HCEC 1CT (cell line): ENCODE measurements at places on chromosomes 12 and 14.

DNA sequence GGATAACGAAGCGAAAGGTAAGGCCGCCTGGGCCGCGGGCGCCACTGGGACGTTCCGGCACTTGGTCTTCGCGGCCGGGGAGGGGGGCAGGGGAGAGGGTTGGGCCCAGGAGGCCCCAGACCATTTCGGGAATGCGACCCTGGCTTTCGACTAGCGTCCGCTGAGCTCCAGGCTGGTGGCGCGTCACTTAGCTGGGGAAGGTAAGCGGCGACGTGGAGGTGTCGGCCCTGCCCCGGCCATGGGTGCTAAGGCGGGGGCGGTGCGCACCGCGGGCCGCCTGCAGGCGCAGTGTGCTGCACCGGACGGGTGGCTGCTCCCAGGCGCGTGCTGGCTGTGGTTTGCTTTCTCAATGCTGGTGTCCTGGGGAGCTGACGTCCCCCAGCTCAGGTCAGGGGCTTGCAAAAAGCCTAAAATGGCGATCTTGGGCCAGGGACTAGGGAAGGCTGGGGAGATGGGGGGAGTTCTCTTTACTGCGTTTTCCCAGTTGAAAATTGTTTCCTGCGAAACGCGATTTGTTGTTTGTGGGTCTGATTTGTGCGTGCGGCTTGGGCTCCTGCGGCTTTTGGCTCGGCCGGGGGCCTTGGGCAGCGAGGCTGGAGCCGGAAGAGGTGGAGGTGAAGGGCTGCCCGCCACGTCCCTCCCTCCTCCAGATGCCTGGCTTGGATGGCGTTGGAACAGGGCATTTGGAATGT, 1.2 kb downstream of the HOXC10 start:
- DNase-seq: no peak

DNA sequence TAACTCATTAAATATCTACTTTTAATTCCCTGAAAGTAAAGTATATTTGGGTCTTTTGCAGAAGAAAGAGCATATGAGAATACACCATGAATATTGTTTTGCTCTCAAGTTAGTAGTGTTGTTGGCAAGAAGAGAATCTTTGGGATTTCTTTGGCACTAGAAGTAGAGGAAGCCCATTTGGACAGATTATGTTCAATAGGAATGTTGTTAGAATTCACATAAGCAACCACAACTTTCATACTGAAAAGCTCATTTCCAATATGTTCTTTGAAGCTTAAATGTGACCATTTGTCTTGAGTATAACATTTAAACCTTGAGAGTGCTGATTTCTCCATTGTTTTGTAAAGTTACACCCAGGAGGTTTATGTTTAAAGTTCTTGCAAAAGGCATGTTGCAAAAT, 37.6 kb downstream of the PLEKHG7 start:
- DNase-seq: no peak

DNA sequence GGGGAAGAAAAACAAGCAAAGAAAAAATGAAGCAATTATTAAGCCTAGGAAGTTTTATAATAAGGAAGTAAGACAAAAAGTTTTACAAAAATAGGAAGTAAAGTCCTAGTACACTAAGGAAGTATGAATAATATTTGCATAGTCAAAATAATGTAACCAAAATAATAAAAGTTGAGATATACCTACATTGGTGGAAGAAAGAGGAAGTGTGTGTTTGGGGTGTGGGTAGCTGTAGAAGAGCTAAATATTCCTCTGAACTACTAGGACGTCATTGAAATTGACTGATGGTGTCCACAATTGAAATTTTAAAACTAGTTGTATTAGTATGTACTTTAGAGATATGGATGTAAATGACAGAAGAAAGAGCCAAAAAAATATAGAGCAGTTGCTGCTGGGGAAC, 228.4 kb upstream of the OTX2 start:
- DNase-seq: no peak

DNA sequence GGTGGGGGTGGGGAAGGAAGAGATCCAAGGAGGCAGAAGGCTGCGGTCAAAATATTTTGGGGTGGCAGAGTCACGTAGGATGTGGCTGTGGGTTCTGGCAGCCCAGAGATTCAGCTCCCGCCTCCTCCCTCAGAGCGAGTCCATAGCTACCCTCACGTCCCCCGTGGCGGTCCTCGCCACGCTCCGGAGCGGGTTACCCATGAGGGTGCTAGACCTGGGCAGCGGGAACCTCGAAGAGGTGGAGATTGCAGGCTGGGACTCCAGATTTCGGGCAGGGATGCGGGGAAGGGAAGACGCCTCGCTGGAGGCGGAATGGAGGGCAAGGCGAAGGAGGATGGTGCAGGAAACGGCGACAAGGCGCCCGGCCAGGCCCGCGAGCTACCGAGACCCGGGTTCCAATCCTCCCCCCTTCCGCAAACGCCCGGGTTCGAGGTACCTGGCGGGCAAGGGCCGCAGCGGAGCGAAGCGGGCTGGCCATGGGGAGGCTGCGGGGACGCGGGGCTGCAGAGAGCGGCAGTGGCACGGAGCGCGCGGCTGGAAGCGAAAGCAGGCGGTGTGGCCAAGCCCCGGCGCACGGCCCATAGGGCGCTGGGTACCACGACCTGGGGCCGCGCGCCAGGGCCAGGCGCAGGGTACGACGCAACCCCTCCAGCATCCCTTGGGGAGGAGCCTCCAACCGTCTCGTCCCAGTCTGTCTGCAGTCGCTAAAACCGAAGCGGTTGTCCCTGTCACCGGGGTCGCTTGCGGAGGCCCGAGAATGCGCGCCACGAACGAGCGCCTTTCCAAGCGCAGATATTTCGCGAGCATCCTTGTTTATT, 46.2 kb downstream of the BCAT1 start:
- DNase-seq: no peak

DNA sequence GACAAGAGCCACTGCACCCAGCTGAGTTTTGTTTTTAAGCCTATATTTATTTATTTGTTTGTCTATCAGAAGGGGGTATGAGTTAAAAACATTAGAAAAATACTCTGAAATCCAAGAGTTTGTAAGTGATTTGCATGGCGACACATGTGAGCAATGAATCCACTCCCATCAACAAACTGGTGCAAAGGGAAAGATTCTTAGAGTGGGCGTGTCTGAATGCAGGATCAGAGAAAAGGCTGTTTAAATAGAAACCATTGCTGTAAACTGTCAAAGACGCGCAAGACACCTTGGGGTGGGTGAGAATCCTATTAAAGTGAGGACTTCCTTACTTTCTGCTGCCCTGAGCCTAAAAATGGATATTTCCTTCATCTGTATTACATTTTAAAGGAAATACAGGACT, 51.9 kb downstream of the ZFYVE26 start:
- no peak for DNase-seq

DNA sequence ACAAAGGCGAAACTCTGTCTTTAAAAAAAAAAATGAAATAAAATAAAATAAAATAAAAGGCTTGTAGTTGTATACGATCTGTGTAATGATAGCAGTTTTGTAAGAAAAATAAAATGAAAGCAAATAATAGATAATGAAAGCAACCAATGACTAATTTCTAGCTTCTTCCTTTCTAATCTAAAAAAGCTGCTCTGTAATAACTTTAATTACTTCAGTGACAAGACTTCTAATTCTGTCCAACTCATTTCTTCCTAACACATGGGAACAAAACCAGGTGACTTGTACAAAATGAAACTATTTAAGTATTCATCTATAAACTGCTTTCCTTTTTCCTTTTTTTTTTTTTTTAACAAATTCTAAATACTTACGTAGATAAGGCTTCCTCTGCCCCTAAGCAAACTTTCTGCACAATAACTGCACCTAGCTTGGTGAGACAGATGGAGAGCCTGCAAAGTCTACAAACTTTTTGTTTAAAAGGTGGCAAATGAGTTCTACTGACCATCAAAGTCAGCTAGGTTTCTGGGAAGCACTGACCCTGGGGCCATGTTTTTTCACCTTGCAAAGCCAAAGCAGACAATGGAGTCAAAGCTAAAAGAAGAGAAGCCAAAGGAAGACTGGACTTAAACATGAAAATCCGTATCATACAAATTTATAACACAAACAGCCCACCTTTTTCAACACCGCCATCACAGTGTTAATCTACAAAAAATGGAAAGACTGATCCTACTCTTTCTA, 28.2 kb downstream of the DENND5B start:
- no peak for DNase-seq

- no peak for DNase-seq
These were observed 1.7 kb upstream of the SELPLG start for GRCh38 chr12:108635201-108635996.

DNA sequence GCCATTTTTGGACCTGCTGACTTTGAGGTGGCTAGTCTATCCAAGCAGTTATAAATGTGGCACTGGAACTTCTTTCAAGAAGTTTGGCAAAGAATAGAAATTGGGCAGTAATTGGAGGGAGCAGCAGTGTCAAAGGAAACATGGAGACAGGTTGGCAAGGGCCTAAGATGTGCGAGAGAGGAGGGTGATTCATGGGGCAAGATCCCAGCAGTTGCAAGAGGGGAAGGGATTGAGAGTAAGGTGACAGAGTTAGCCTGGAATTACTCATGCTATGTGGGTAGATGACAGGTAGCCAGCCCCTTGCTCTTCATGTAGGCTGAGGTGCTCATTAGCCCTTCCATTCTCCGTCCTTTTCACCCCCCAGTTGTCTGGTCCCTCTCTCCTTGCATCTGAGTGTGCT, 42.2 kb downstream of the FBXL14 start:
- DNase-seq: peak; percentile 49

GRCh38 chr12:63410197-63410596, 258.1 kb downstream of the DPY19L2 start:
- no peak for DNase-seq

DNA sequence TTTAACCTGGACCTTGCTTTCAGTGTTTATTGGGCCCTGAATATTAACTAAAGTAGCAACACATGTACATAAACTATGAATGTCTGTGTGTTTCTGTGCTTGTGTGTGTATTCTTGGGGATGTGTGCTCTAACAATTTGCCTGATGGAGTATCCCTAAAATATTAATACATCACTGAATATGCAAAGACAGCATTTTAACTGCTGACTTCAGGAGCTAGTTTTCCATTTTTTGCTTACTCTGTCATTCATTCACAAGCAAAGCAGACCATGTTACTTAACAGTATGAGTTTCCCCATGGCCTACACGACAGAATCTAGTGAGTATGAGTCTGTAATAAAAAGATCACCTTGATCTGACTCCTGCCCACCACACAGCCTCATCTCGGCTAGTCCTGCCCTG, 402.8 kb downstream of the BCAT1 start:
- no peak for DNase-seq

DNA sequence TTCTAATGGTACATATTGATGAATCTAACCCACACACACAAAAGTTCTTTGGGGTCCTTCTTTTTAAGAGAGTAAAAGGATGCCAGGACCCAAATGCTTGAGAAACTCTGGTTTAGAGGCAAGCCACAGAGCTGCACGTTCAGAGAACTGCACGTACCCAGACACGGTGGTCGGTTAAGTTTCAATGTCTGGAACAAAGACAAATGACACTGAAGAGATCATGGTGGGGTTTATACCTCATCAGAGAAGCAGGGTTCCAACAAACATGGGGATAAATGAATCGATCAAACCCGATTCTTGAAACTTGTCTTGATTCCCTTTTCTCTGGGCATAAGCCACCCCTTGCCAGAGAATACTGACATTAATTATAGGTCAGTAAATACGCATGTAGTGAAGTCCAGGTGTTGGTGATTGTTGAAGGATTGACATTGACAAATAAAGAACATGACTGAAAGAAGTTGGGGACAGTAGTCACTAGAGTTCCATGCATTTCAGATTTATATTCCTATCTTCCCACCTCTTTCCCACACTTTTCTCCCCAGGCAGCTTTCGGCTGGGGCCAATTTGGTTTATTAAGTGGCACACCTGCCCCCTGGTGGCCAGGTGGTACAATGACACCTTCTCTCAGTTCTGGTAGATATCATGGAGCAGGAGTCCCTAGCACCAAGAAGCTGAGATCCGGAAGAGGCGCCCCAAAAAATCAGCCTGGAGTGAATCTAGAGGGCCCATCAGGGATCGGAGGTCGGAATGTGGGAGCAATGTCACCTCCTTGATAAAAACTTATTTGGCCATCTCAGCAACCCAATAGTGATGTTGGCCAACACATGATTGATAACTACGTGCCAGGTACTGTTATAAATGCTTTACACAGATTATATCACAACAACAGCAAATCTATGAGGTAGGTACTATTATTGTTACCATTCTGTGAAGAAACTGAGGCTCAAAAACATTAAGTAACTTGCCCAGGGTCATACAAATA, 17.8 kb upstream of the HDAC7 start:
- DNase-seq: peak; percentile 50

- no peak for DNase-seq
These were observed 275.1 kb downstream of the PRKD1 start for GRCh38 chr14:29652571-29652970.

DNA sequence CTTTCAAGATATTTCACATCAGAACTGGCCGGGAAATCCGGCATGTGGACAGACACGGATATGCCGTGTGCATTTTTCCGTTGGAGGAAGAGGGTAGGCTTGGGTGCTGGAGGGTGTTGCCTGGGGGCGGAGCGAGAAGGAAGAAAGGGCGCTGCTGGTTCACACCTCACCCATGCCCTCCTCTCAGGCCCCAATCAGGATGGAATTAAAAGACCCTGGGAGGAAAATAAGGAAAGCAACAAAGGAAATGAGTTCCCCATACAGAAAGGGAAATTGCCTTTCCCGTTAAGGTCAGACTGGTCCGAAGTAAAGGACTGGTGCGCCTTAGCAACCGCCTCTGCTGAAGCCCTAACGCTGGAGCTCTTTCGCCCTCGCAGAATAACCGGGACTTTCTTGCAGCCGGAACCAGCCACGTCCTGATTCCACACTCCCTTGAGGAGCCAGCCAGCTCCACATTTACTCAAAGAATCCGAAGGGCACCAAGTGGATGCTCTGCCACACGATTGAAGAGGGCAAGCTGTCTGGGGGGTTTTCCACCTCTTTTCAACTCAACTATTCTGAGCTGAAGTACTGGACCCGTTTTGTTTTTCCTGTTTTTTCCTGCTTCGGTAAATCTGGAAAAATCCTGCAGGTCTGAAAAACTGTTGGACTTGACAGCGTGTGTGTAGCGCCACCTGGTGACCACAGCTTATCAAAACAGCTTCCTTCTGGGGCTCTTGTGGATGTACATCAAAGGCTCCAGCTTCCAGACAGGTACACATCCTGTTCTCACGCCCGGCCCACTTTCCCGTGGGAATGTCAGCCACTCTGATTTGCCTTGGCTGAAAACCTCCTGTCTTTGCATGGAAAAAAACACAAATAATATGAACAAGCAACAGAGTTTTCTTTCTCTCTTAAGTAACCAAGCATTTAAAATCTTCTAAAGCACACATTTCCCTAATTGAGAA, 37.6 kb upstream of the BCL2L14 start:
- peak; percentile 60 for DNase-seq

DNA sequence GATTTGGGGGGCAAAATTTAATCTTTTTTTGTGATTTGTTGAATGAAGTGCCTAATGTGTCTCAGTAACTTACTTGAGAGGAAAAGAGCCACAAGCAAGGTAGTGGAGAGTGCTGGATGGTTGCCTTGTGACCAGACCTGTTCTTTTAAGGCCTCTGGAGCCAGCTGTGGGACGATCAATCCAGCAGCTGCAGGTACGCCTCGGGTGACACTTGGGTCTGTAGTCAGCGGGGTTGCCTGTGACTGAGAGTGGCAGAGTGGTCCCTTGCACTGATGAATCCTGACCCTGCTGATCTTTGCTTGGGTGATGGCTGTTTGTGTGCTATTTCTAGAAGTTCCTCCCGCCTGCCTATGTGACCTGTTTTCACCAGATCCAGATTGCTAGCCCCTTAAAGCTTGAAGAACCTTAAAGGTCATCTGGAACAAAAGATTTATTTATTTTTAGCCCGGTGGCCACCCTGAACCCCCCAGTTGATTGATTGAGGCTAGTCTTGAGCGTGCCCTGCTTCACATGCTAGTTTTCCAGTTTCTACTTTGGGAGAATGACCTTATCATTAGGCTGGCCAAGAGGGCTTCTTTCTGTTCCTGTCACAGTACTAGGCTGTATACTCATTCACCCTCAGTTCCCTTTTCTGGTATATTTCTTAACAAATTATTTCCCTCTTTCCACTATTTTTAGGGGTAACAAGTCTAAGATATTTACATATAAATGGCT, 23.2 kb downstream of the PRKCH start:
- DNase-seq: no peak
